Cerebellar nuclear complex (tissue), 1 donor: ENCODE measurements at places on chromosomes 13 and 19.

- DNase-seq = no peak
Measured at GRCh38 chr13:19961489-19961888, 3.0 kb downstream of the ZMYM2 start.

GRCh38 chr13:93409001-93409400 lies 182.4 kb downstream of the GPC6 start:
- DNase-seq = no peak

DNA sequence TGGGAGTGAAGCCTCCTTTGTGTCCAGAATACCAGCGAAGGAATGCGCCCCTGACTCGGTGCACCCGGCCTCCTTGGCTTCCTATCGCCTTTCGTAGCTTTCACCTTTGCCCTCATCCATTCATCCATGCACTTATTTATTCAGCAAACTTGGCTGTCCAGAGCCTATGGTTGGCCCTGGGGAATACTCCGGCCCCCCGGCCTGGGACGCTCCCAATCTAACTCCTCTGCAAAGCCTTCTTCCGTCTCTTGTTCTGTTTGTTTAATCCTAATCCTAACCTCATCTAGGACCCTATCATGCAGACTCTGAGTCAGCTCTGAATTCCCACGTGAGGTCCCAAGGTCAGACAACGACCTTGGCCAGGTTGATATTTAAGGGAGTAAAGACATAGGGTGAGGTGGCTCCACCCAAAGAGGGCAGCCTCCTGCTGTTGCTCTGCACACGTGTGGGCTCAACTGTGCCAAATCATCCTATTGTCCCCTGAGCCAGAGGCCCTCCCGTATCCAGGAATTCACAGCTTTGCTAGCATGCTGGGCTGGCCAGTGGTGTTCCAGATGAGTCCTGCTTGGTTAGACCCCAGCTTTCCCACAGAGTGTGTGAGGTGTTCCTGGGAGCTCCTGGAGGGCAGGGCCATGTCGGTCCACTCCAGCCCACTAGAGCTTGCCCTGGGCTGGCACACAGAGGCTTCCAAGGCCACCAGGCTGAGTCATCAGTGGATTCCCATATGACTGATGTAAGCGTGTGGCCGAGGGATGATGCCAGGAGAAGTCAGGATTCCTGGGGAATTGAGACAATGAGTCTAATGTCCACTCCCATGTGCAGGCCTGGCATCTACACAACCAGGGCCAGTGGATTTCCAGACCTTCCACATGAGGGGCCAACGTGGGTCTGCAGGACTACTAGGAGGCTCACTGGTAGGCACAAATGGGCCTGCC lies 6.5 kb upstream of the CCNE1 start:
- DNase-seq = no peak

GRCh38 chr19:55526216-55527196 lies 10.4 kb downstream of the SBK2 start:
- no peak for DNase-seq

GRCh38 chr13:33261387-33262061 lies 24.0 kb downstream of the STARD13 start:
- no peak for DNase-seq

DNA sequence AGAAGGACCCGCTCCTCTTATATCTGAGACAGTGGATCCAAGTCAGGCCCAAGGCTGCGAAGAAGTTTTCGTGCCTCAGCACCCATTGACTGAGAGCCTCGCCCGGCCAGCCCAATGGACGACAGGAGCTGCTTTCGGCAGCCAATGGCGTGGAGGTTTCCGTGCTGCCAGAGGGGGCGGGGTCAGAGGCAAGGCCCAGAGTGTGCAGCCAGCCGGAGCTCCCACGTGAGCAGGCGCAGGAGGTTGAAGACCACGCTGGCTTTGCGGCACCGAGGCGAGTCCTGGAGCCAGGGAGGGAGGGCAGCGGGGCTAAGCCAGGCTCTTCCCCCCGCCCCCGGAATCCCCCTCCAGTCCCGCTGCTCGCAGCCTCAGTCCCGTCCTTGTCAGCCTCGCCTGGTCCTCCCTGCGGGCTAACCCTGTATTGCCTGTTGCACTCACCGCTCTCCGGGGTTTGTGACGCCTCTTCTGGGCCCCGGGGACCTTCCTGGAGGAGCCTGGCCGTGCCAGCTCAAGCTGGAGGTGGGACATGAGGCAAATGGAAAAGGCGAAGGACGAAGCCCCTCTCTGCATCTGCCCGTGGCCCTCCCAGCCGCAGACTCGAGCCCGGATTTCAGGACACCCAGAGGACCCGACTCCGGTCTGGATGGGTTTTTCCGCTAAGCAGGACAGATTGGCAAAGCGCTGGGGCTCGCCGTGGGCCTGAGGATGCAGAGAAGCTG lies 1.5 kb downstream of the IFNL4 start:
- no peak for DNase-seq

DNA sequence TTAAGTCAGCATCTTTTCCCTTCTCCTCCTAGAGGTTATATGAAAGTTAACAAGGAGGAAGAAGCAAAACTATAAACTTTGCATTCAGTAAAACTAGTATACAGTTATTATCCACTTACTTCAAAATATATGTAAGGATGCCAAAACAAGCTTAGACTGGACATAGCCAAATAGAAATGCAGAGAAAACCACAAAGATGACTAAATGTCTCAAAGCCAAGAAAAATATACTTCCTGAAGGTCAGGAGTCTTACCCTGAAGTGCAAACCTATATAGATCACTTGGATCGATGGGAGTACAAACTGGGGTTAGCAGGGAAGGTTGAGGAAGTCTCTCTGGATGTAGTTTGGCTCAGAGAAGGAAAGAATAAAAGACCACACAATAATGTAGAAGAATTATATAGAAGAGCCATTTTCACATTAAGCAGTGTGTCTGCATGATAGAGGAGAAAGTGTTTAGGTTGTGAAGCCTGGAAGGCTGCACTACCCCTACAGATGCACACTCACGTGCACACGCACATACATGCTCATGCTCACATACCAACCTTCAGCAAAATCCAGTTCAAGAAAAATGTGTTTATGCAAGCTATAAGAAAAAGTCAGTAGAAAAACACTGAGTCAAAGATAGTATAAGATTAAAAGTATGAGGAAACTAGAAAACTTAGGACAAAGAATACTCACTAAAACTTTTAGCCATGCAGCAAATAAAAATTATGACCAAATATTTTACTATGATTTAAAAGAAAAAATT lies 112.1 kb upstream of the RXFP2 start:
- DNase-seq = no peak

DNA sequence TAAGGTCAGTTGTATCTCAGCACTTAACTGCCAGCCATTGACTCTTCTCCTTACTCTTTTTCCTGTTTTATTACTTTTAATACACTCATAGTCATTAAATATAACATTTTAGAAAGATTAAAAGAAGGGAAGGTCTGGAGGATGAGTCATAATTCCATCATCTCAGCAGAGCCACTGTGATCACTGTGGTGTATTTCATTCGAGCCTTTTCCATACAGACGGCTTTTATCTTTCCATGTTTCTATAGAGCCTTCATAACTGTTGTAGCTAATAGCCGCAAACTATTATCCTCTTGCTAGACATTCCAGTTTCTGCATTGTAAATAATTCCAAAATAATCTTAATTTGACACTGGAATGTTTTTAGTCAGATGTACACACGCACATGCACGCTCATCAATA lies 4.7 kb upstream of the FLT1 start:
- no peak for DNase-seq

- no peak for DNase-seq
Measured at GRCh38 chr19:50647879-50648615, 1.2 kb upstream of the C19orf81 start.

GRCh38 chr13:107217251-107217650 lies 649.3 kb upstream of the ARGLU1 start:
- DNase-seq = no peak
